ENCODE measurements at places on chromosomes 1 and 21.

DNA sequence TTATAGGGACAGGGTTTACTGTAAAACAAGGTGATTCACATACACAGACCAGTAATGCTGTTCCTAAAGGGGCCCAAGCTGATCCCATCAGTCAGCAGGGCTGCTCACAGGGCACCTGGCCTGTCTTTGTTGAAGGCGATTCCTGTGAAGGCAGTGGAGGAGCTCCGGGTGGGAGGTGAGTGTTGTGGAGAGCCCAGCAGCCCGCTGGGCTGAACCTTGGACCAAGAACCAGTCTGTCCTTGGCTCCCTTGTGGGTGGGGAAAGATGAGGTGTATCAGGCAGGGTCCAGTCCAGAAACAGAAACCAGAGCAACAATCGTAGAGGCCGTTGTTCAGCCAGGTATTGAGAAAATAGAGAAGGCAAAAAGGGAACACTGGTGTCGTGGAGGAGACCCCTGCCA, 12.5 kb downstream of the PDXK start:
- DNase-seq, result no peak

- no peak for DNase-seq
Observed at GRCh38 chr1:1004780-1005697, 5.1 kb upstream of the HES4 start.

GRCh38 chr1:178724728-178725465, at the start of gene RALGPS2:
RALGPS2 (plus strand) TSS chr1:178725244; CDS start chr1:178776765, 51,521 bp downstream.
- peak; percentile 20 for DNase-seq

GRCh38 chr1:115830963-115831362, 10.0 kb downstream of the NHLH2 start:
- DNase-seq, result no peak

- no peak for DNase-seq
Observed at GRCh38 chr1:214397497-214397896, 116.5 kb downstream of the SMYD2 start.

DNA sequence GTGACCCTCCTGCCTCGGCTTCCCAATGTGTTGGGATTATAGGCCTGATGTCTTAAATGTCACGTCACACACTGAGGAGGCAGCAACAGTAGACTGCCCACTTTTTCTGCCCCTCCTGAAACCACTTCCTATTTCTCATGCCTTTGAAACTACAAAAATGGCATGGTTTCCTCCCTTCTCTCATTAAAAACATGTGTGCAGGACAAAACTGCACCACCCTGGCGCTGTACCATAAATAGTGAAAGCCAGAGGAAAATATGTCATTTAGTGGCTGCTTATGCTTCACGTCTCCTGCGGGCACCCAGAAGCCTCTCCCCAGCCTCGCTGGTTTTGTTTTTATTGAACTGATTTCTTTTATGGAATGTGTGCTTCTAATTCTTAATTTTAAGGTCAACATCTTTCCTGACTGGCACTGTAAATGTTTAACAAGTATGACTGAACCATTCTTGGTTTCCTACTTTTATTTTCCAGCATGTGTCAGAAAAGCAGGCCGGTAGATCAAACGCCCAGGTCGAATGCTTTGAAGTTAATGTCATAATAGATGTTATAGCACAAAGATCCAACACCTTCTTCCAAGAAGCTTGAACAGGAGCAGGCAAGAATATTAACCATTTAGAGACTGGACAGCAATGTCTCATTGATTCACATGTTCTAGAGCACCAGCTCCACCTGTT, 59.6 kb upstream of the C1orf87 start:
- DNase-seq, result no peak

- no peak for DNase-seq
Observed at GRCh38 chr1:165424454-165425216, 20.3 kb downstream of the RXRG start.

- no peak for DNase-seq
Observed at GRCh38 chr1:174700775-174701174, 253.0 kb downstream of the GPR52 start.

DNA sequence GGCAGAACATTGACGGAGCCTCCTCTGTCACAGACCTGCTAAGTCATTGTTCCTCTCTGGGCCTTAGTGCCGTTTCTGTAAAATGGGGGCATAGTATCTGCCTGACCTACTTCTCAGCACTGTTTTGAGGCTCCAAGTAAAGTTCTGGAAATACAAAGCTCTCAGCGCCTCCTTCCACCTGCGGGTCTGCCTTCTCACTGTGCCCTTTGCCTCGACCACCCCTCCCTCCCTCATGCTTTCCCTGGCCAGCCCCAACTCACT, 15.4 kb upstream of the WASF2 start:
- DNase-seq, result no peak

- DNase-seq, result no peak
Observed at GRCh38 chr1:214417545-214418210, 133.7 kb downstream of the PTPN14 start.

- no peak for DNase-seq
Observed at GRCh38 chr1:116159177-116159576, 48.0 kb downstream of the MAB21L3 start.

DNA sequence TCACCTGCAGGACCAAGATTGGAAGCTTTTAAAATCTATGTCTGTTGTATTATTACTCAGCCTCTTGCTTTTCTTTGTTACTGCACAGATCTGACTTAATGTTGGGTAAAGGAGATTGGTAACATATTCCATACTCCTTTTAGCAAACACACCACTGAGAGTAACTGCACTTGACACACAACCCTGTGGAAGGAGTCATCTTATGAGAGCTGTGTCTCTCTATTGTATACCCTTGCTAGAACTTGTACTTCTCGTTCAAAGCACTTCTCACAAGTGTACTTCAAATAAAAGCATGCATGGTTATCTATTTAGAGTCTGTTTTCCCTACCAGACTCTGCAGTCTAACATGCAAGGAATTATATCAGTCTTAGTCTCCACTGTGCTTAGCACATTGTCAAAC, 813.4 kb downstream of the ADGRL2 start:
- DNase-seq, result no peak

DNA sequence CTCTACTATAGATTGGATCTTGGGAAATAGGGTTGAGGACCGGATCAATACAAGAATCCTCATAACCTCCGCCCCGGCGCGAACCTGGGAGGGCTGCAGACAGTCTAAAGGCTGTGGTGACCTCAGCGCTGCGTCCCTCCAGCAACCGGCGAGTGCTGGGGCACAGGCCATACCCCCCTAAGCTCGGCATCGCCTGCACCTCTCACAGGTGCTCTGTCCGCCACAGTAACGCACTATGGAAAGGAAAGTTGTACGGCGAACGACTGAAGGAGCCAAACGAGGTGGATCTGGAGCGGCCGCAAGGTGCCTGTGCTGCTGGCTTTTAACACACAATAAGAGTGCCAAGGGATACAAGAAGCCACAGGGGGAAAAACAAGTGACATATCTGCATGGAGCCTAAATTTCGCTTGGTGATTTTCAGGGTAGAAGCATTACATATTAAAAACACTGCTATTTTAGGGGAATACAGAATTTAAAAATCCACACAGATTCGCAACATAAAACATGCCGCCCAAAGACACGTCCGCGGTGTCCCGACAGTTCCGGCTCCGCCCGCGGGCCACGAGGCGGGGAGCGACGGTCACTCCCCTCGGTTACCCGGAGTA, 1.4 kb upstream of the RBM15 start:
- no peak for DNase-seq

- no peak for DNase-seq
Observed at GRCh38 chr1:27529704-27530018, 39.7 kb upstream of the WASF2 start.

DNA sequence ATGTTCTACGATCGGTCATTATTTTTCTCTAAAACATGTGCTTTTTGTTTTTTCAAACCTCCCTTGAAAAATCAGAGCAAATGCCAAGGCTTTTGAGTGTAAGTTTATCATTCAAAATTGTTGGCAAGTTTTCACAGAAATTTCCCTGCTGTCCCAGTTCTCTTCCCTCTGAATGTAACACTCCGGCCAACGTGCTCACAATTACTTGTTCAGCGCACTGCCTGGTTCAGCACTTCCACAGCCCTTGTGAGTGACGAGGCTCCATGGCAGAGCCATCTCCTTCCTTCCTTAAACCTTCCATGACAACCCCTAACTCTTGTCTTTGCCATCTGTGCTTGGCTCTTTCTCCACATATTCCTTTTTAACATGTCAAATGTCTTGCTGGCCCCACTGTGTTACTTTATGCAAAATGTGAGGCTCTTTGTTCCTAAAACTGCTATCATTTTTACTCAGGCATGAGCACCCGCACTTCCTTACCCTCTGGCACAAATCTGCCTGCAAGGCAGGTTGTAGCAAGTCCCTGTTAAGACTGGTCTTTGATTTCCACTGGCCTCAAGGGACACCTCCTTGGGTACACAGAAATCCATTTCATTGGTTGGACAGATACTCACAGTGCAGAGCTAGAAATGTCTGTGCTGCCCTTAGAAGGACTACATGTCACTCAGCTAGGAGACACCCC, 142.8 kb downstream of the HUNK start:
- DNase-seq, result no peak

GRCh38 chr1:184222652-184223052, 164.2 kb upstream of the C1orf21 start:
- no peak for DNase-seq

- DNase-seq, result no peak
Observed at GRCh38 chr21:46617267-46618051, 12.6 kb upstream of the S100B start.

- no peak for DNase-seq
Observed at GRCh38 chr21:31553461-31553860, 106.0 kb upstream of the SOD1 start.

DNA sequence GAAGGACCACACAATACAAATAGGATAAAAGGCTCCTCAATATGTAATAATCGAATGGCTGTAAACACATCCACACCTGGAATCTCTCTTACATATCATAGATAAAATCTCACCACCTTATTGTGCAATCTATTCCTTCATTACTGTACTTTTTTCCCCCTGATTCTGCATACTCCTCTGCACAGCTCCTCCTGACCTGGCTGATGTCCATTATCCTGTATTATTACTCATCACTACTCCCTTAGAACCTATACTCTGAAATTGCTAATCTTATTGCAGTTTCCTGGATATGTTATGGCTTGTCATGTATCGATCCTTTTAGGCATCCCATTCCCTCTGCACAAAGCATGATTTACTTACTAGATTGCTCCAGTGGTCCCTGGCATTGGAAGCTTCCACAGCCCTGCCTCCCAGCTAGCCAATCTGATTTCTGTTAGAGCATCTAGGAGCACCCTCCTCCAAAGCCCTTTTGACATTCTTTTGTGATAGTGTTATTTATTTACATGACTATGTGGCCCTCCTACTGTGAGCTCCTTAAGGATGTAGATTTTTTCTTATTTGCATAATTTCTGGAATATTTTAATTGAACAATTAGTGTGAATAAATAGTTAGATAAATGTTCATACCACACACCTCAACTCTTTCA, 24.2 kb upstream of the PHGDH start:
- DNase-seq, result no peak

- DNase-seq, result no peak
Observed at GRCh38 chr1:42934541-42935312, 23.9 kb downstream of the SLC2A1 start.

DNA sequence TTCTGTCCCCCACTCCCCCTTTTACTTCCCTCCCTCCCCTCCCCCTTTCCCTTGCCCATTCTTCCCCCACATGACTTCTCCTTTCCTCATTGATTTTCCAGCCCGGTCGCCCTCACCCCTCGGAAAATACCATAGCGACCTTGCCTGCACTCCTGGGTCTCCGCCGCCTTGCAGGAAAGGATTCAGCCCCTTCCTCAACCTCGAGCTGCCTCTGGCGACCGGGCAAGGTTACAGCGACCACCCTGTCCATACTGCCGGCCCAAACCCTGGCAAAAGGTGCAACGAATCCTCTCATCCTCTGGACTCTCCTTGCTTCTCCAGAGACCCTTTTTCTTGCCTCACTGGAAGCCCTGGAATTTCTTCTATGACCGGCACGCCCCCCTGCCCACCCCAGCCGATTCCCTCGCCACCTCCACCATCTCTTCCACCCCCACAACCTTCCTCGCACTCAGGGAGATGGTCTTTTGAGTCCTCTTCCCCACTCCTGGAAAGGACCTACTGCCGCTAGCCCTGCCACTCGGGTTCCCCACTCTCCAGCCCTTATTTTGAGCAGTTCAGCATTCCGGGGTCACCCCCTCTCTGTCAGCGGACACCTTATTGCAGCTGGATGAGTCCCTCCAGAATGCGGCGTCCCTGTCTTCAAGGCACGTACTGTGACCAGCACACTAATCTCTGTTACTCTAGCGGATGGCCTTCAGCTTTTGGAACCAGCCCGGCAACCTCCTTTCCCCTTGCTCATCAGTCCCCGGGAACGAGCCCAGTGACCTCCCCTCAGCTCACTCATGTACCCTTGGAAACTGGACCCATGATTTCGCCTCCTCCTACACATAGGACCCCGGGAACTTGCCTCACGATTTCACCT, 846 bp downstream of the NSUN4 start:
- no peak for DNase-seq

- DNase-seq, result no peak
Observed at GRCh38 chr1:61174060-61174795, 91.9 kb downstream of the NFIA start.
